Effector CD4-positive, alpha-beta T cell (primary cell): ENCODE measurements at places on chromosomes 16 and 17.

DNA sequence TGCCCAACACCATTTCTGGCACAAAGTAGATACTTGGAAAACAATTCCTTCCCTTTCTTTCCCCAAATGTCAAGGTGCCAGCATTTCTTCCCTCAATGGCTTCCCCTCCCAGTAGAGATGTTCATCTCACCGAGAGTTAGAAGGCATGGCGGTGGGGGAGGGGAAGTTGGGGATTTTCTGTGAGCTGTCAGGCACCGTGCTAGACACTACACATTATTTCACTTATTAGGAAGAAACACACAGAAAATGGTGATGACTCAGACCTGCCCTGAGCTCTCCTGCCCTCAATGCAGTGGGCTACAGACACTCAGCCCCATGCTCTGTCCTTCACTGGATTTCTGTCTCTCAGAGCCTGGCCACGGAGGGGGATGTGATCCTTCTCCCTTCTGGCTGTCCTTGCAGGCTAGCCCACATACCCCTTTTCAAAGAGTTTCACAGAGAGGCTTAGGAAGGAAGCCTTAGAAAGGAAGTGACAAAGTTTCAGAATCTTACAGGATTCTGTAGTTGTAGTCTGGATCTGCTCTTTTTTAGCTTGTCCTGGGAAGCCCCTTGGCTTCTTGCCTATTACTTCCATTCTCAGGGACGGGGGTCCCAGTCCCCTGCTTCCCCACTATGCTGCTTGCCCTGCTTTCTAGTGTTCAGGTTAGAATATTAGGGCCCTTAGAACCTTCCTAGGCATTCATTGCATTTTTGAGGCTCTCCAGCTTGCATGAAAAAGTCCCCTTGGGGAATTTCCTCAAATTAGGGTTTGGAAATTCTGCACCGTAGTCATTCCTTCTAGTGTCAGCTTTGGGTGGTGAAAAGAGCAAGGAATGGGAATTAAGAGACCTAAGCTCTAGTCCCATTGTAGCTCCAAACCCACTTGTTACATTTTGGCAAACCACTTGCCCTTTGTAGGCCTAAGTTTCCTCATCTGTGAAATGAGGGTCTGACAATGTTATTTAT, 12.2 kb upstream of the CCL5 start:
- DNase-seq: peak; percentile 29

- DNase-seq: no peak
Measured at GRCh38 chr17:34714475-34715410, 135.4 kb downstream of the TMEM132E start.

DNA sequence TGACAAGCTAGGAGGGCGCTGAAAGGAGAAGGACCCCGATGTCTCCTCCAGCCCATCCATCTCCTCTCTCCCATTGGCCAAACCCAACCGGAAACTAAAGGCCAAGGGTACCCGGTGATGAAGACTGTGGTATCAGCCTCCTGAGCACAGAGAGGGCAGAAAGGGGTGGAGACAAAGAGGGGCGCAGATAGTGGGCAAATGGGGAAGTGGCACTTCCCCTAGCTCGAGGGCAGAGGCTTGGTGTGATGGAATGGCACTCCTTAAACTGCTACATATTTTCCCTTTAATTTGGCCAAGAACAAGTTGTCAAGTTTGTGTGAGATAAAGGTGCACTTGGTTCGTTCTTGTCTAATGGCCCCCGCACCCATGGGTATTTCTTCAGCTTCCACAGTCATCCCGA, 27.8 kb downstream of the IL4R start:
- no peak for DNase-seq

- no peak for DNase-seq
Measured at GRCh38 chr17:70855401-70856054, 686.2 kb downstream of the KCNJ2 start.

DNA sequence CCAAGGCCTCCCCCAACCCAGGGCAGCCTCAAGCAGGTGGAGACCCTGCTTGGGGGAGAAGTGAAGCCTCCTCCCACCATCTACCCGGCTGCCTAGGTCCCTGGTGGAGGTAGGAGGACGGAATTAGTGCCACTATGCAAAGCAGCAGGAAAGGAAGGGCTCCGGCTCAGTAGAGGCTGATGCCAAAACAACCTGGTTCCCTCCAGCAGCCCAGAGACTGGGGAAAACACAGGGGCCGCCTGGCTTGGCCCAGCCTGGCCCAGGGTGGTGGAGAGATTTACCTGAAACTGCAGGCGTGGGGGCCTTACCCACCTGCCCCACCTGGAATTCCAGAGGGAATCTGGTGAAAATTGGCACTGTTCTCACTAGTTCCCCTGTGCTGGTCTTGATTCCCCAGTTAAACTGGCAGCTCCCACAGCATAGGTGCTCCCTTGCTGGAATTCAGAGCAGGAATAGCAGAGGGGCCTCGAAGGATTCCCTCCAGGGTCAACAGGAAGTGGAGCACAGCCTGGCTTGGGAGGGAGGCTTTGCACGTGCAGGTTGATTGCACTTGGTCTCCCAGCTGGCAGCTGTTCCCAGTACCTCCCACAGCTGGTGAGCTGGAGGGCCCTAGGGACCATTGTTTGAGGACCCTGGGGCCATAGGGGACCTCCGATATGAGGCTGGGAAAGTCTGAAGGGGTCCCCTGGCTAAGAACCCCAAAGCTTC, 4.5 kb downstream of the CD79B start:
- DNase-seq: no peak

- DNase-seq: no peak
Measured at GRCh38 chr17:71976011-71976649, 144.7 kb upstream of the SOX9 start.

GRCh38 chr17:29677824-29678223, 55.1 kb upstream of the CORO6 start:
- DNase-seq: no peak

DNA sequence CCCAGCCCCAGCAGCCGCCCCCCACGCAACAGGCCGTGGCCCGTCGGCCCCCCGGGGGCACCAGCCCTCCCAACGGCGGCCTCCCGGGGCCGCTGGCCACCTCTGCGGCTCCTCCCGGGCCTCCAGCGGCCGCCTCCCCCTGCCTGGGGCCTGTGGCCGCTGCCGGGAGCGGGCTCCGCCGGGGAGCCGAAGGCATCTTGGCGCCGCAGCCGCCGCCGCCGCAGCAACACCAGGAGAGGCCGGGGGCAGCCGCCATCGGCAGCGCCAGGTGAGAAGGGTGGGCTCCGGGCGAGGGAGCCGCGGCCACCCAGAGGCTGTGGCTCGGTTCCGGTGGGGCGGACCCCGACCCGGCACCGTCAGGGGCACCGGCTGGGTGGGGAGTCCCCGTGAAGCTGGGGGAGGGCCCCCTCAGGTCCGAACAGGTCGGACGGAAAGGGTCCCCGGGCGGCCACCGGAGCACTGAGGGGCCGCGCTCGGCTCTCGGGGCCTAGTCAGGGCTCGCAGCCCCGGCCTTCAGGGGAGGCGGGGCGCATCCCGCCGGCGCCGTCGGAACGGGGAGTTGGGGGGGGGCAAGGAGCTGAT, 583 bp downstream of the ATXN2L start:
- DNase-seq: peak; percentile 25
